Omental fat pad (tissue), 4 donors: ENCODE measurements at places on chromosomes 2 and 18.

DNA sequence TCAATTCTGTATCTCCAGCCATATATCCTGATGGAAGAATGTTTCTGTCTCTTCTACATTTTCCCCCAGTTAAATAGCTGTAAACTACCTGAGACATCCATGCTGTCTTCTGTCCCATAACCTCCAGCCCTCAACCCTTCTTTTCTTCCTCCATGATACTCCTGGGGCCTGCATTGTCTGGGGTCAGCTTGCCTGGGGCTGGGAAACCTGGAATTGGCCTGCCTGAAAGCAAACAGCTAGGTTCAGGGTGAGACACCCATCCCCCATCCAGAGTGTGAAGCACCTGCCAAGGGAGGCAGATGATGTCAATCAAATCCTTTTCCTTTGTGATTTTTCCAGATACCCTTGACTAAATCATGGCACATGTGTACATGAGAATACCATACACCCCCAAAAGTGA, 313.7 kb upstream of the MGAT5 start:
- no peak for DNase-seq

DNA sequence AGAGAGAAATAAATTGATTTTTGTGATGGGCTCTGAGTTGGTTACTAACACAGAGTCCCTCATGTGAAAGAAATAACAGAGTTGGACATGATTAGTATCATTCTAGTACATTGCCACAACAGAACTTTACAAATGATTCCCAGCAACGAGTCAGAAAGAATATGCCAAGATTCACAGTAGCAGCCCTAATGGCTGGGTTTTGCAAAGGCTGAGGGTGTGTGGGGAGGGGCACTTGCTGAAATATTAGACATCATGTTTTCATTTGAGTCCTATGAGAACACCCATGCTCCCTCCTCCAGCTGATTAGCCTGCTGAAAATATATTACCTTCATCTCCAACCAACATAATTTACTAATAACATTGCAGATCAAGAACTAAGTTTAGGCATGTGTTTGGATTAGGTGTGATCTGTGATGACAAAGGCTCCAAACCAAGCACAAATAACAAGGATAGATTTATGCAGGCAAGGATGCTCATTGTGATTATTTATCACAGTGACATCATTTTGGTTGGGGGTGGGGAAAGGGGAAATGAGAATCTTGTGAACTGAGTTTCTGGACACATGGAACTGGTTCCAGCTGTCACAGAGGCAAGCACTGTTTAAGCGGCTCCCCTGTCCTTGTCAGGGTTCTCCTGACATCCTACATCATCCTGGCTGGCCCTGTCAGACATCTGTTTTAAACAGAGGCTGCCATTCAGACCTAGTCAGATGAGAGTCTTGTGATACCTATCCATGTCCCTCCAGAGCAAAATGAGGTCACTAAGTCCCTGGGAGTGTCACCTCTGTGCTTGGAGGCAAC, 205.8 kb upstream of the NCKAP5 start:
- no peak for DNase-seq

- no peak for DNase-seq
Measured at GRCh38 chr18:7517852-7518251, 49.3 kb upstream of the PTPRM start.

GRCh38 chr2:9738535-9739496, 104.5 kb upstream of the TAF1B start:
- no peak for DNase-seq

- DNase-seq, result no peak
Measured at GRCh38 chr2:18117592-18117991, 239.1 kb downstream of the KCNS3 start.

GRCh38 chr18:10419420-10420103, 34.9 kb upstream of the APCDD1 start:
- DNase-seq, result no peak

- DNase-seq, result no peak
Measured at GRCh38 chr18:38895560-38895959, 1330.0 kb upstream of the CELF4 start.

DNA sequence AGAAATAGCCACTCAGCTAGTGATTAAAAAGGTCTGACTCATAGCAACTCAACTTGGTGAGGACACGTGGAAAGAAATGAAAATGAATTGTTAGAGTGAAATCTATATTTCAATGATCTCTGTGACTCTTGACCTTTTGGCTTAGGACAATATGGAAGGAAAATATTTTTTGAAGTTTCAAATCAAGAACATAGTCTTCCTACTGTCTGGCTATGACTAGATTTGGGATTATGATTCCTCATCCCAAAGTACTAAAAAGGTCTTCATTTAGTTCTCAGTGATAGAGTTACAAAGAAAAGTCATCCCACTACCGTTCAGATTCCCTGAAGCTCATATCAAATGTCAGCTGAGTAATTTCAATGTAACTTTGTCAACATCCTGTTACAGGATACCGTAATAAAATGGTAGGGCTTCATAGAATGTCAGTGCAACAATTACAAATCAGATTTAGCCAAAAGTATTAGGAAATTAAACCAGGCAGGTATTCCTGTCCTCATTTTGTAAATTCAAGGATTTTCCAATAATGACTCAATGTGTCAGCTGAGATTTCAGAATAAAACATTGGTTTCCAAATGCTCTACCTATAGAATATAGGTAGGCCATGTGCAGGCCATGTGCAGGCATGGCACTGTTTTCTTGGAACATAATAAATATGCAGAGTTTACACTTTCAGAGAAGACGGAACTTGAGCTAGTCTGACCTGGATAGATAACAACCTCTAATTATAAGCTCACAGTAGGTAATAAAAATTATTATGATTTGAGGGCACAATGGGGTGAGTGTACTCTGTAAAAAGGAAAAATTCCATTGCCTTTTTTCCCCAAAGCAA, 36.0 kb downstream of the ANKRD29 start:
- DNase-seq, result no peak

GRCh38 chr2:234191819-234192407, 141.4 kb downstream of the SPP2 start:
- no peak for DNase-seq

DNA sequence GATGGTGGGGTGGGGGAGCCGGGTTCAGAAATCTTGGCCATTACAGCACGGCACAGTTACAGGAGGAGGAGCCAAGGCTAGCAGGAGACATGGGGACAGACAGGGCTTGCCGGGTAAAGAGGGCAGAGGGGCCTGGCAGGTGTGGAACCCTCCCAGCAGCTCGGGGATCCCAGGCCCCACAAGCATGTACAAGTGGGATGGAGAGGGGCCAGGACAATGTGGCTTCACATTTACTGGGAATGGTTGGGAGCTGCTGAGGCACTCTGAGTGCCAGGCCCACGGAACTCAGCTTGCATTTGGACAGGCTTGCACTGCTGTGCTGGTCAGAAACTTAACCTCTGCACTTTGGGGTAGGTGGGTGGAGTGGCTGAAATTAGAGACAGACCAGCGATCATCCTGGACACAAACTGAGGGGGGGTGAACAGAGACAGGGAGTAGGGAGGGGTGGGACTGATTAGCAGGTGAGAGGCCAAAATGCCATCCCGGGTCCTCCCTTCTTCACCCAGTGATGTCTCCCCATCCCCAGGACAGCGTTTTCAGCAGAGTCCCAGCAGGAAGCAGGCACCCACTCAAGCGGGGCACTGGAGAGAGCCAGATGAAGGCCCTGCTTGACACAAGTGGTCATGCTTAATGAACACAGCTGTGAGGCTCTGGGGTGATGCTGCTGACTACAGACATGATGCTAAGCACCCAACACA, 9.6 kb downstream of the PER2 start:
- DNase-seq, result no peak

DNA sequence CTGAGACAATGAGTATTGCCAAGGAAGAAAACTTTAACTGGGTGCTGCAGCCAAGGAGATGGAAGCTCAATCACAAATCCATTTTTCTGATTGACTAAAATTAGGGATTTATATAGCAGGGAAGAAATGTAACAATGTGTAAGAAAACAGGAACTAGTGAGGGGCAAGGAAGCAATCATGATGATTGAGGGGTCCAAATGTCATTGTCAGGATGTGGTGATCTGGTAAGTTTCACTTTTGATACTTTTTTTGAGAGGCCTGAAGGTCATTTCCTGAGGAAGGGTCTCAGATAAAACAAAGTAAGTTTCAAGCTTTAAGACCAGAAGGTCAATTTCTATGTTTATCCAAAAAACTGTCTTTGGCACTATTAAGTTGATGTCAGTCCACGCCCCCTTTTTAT, 12.0 kb upstream of the GCC2 start:
- DNase-seq, result no peak

- no peak for DNase-seq
Measured at GRCh38 chr2:36951574-36951973, 14.8 kb downstream of the STRN start.
